ENCODE measurements at places on chromosomes 6 and 20.

- DNase-seq: no peak
Measured at GRCh38 chr6:133214267-133214666, 26.9 kb upstream of the EYA4 start.

- DNase-seq: no peak
Measured at GRCh38 chr6:53874964-53875363, 80.2 kb downstream of the LRRC1 start.

- DNase-seq: no peak
Measured at GRCh38 chr6:66065313-66065712, 358.3 kb upstream of the EYS start.

DNA sequence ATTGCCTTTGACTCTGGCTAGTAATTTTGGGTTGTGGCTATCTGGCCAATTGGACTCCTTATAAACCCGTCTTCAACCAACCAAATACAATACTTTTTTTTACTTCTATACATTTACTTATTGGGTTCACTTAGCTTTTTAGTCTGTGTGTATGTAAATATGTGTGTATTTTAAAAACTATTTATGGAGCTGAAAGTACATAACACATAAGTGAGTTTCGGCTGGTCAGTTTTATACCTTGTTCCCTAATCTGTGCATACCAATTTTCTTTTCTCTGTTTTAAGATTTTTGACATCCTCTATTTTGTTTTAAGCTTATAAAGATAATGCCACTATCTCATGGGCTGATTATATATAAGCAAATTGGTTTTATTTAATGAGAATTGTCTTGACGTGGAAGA is 129.5 kb downstream of the LRRC1 start:
- no peak for DNase-seq

GRCh38 chr20:60494476-60494875 is 536.3 kb downstream of the CDH26 start:
- no peak for DNase-seq
